ENCODE measurements at places on chromosomes 5 and 9.

DNA sequence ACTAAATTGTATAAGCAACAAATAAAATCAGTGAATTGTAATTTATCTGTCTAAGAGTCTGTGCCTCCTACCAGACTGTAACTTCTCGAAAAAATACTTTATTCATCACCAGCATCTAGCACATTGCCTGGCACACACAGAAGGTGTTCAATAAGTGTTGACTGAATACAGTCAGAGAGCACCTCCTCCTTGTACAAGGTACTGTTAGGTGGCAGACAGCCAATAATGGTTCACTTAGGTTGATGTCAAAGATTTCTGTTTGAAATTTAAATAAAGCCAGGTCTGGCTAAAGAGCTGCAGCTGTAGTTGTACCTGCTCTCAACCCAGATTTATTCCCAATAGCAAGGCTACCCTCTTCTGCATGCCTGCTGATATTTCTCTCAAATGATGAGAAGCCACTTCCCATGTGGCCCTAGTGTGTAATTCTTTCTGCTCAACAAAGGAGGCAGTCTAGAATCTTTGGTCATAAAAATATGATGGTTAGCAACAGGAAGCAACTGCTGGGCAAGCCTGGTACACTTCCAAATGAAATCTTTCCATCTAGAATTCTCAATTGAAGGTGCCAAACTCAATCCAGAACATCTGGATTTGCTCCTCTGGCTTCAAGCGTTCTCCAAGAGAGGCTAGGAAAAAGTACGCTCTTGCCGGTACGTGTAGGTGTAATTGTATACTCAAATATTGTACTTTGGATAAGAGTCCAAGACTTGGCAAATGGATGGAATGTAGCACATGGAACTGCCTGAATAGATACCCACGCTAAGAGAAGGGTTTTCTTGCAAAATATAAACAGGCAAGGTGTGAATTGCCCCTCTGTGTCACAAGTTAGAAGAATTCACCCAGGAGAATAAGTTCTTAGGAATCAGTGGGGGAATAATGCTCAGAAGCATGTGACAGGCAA is 95.6 kb downstream of the NR6A1 start:
- no peak for DNase-seq

- DNase-seq = no peak
Observed at GRCh38 chr9:77680581-77680980, 32.5 kb upstream of the GNA14 start.

GRCh38 chr9:3478549-3478953 is 47.2 kb downstream of the RFX3 start:
- no peak for DNase-seq

DNA sequence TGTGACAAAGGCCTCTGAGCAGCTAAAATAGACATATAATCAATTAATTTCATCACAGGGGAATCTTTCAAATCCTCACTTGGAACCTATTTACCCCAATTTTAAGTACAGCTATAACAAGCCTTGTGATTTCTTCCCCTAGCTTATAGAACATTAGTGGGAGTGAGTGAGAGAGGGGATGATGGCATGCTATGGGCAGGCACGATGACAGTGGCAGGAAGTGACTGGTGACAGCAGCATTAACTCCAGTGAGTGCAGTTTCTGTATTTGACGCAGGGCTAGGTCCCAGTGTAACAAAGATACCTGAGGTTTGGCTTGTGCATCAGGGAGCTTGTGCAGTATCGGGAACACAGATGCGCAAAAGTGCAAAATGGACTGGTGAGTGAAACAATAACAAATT is 54.1 kb downstream of the NPR3 start:
- no peak for DNase-seq

- no peak for DNase-seq
Observed at GRCh38 chr9:86653466-86653865, 293.8 kb downstream of the GAS1 start.

GRCh38 chr5:126508962-126509279 is 85.7 kb downstream of the GRAMD2B start:
- no peak for DNase-seq
